ENCODE measurements at places on chromosomes 5 and 9.

DNA sequence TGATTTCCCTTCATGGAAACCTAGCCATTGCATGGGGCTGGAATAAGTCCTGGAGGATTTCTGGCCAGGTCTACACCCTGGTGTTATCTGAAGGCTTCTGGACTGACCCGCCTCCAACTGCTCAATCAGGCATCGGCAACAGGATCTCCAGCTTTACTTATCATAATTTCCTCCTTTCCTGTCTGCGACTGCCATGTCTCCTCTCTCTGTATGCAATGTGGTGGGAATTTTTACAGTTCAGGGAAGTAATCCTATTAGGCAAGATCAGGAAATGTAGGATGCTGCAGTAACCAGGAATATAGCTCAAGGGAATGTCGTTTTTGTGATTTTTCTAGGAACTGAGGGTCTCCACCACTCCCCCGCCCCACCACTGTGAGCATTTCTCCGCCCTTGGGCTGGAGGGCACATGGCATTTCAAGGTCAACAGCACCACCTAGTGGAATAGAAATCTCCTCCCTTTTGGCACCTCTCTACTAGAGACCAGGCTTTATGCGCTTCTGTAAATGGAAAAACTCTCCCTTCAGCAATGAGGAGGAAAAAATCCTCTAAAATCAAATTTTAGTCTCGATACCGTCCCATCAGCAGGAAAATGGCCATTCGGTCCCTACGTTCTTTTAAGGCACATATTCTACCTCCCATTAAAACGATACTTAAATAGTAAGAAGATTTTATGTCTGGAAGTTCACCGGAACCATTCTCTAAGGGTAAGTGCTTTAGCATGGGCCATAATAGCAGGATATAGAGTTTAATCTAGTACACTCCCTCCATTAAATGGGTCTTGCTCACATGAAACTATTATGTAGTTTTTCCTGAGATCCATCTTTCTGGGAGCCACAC is 93.0 kb downstream of the YTHDC2 start:
- peak; percentile 64 for DNase-seq

DNA sequence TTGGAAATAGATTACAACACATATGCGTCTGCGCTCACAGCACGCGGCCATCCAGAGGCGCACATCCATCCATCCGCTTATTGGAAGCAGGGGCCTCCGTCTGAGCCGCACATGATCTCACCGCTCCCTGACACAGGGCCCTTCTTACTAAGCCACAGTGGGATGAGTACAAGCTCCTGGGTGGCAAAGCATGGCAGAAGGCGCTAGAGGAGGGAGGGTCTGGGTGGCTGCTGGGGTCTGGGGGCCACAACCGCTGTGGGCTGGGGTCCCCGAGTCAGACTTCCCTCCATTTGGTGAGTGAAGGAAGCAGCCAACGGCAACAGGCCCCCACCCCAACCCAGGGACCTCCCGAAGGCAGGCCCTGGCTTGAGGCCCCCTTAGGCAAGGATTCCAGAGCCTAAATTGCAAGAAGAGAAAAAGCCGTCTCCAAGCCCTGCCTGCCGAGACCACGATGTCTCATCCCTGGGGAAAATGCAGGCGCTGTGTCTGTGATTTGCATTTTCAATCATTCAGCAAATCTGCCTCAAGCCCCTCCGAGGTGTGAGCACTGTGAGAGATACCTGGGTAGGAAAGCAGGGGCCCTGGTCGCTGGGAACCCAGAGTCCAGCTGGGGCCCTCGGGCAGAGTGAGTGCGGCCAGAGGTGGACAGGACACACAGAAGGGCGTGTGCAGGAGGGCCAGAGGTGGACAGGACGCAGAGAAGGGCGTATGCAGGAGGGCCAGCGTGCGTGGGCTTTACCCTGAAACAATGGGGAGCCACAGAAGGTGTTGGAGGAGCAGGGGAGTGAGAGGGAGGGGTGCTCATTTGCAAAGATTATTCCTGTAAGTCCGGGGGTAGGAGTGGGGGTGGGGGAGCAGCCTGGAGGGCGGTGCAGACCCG is 135.7 kb downstream of the OLFM1 start:
- DNase-seq, result no peak

DNA sequence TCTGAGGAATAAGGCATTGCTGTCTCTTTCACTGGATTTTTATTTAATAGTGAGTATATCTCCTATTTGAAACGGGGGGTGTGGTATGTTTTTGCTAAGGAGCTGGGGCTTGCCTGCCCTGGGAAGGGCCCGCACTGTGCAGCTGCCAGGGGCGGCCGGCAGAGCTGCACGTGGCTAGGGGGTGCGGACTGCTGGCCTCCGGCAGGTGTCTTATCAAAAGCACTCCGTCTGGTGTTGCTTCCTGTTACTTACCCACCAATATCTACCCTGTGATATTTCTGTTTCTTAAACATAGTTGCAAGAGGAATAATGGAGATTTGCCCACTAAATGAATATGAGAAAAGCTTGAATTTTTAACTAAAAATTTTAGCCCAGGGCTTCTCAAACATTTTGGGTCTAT is 232.0 kb downstream of the IRX1 start:
- DNase-seq, result no peak

GRCh38 chr5:37569466-37569865 is 190.3 kb downstream of the WDR70 start:
- DNase-seq, result no peak

GRCh38 chr5:176608937-176609723 is 826 bp downstream of the GPRIN1 start:
- DNase-seq, result peak; percentile 21

DNA sequence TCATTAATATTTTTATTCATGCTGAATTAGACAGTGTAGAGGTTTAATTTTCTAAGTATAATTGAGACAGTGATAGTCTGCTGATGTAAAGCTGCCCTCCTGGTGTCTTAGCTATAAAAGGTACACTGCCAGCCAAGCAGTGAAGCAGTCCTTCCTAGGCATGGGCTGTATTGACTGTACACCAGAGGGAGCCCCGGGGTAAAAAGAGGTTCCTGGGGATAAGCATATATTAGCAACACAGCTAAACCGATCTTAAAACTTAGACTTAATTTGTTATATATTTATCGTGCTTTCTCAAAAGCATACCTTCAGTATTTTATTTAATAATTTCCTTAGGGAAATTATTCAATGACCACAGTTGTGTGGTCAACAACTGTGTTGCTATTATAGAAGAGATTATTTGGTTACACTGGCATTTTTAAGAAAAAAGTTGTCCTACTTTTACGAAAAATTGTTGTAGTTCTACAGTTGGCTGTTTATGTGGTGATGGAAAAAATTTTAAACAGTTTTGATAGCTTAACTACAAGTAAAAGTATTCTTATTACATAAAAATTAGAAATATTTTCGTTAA is 68.8 kb downstream of the ELL2 start:
- DNase-seq, result peak; percentile 46

DNA sequence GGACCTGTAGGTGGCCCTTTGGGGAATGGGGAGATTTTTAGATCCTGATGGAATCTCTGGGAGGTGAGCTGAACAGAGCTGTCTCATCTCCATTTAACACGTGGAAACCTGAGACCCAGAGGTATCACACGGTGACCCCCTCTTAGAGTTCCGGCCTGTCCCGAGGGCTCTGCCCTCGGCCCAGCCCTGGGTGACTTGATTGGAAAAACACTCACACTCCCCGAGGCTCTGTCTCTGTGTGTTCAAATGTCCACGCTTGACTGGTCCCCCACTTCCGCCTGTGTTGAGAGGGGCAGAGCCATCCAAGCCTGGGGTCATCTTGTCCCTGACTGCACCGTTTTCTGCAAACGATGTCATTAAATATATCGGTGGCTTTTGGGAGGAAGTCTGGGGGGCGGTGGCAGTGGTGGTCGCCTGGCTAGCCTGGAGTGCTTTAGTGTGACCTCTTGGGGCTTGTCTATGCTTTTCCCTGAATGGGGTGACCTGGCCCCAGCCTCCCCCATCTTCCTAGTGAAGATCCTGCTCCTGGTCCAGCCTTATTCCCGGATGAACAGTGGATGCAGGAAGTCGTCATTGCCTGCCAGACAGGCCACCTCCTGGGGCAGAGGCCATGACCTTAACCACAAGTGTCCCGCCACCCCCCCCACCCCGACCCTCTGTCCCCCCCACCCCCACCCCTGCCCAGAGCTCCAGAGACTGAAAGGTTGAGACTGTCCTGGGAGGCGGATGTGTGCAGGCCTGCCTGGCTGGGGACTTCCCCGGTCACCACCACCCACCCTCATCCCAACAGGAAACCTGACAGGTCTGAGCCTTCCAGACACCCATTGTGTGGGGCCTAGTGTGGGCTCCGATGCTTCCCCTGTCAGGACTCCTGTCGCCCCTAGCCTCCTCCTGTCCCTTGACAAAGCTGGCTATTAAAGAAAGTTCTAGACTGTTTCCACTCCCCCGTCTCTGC is 5.3 kb upstream of the DAB2IP start:
- DNase-seq, result no peak

GRCh38 chr5:112165897-112166737 is 253.0 kb downstream of the EPB41L4A start:
- no peak for DNase-seq

- DNase-seq, result no peak
These were observed 34.3 kb downstream of the NACC2 start for GRCh38 chr9:136060671-136061371.

DNA sequence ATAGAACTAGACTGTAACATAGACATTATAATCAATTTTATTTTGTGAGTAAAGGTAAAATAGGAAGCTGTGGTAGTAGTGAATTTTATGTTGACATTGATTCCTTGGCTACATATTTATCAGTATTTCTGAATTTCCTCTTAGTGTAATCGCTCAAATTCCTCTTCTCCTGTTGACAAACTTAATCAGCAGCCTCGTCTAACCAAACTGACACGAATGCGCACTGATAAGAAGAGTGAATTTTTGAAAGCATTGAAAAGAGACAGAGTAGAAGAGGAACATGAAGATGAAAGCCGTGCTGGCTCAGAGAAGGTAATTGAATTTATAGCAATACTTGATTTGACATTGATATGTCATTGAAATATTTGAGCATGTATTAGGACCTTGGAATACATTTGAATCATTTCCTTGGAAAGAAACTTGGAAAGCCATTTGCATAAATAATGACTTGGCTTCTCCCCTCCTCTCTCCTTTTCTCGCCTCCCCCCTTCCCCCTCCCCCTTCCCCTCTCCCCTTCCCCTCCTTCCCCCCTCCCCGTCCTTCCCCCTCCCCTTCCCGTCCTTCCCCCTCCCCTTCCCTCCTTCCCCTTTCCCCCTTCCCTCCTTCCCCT is 75.5 kb downstream of the GPBP1 start:
- no peak for DNase-seq

GRCh38 chr9:74960561-74960960 is 7.8 kb upstream of the C9orf40 start:
- no peak for DNase-seq

DNA sequence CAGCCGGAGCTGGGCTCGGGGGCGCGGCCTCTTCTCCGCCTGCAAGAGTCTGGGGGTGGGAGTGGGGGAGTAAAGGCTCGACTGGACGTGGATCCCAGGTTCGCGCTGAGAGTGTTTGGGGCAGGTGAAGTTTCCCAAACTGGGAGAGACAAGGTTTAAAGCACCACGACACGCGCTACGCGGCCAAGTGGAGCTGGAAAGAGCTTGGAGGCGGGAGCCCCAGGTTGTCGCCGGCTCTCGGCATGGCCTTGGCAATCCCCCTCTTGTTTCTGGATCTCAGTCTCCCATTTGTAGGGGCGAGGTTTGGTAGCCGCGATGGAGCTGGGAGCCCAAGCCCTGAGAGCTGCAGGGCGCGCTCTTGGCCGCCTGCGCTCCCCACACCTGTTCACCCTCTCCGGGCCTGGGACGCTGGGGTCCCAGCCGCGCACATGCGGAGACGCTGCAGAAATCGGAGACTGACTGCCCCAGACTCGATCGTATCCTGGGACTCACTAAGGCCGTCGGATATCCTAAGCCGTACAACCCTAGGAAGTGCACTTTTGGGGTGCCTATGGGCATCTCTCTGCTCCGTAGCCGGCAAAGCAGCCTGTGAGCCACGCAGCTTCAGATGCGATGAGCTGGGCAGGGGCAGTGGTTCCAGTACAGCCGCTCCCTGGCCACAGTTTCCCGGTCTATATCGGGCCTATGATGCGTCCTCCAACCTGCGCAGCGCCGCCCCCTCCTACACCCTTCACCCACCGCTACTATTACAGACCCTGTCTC is 937 bp downstream of the TMOD1 start:
- DNase-seq, result peak; percentile 14

- no peak for DNase-seq
These were observed 2.8 kb downstream of the SLC2A8 start for GRCh38 chr9:127399736-127400269.
